ENCODE measurements at places on chromosomes 7 and 10.

DNA sequence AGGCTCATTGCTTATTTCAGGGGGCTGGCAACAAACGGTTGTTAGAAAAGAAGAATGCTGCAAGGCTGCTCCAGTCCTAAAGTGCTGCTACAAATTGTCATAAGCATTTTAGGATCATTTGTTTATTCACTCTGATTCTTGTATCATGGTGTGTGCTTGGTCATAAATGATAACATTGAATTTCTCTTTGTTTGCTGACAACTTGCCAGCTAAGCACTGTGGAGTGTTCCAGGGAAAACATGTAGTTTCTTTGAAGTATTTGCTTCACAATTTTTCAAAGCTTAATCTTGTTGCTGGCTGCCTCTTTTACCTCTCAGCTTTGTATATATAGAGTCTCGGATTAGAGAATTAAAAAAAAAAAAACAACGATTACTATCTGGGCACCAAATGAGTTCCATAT lies 263.0 kb downstream of the PHF14 start:
- no peak for DNase-seq

DNA sequence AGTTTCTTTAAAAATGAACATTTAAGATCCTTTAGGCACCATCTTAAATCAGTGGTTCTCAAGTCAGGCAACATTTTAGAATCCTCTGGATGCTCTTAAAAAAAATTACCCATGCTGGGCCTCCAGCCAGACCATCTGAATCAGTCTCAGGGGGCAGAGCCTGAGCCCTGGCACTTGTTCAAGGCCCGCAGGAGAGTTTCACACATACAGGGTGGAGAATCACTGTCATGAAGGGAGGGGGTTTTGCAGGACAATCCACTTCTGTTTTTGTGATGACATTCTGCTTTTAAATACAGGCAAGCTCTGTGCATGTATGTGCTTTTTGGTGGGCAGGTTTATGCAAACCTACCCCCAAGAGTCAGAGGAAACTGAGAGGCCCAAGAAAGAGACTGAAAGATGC lies 268.6 kb downstream of the SEC23IP start:
- DNase-seq = no peak

DNA sequence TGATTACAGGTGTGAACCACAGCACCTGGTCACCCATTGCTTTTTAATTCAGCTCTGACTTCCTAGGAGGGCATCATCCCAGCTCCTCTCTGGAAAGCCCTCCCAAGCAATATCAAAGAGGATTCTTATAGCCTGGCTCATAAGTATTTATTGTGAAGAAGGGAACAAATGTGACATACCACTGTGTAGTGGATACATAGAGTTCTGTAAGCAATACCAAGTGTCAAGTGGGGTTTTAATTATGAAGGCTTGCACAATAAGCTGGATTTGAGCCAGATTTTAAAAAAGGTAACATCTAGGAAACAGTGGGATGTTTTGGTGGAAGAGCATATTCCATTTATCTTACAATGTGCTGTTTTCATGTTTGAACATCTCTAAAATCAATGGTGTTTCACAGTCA lies 19.0 kb upstream of the PRTFDC1 start:
- no peak for DNase-seq

GRCh38 chr7:54550471-54550870 lies 8.3 kb downstream of the VSTM2A start:
- no peak for DNase-seq

- DNase-seq = no peak
Measured at GRCh38 chr7:151648429-151648828, 128.7 kb upstream of the RHEB start.

DNA sequence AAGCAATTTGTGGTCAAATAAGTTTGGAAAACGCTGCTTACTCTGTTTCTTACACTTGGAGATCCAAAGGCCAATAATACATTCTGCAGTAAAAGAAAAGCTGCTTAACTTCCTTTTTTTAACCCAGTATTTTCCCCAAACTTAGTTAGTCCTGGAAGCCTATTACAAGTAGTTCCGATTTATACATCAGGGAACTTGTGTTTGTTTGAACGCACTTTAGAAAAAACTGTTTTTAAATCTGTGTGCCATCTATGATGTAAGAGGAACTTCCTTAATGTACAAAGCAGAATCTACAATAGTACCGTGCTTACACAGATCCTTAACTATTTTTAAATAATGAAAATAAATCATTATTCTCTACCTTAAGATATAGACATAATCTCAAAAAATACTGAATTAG lies 23.0 kb downstream of the SFR1 start:
- DNase-seq = no peak

GRCh38 chr7:88009651-88010050 lies 75.6 kb downstream of the ADAM22 start:
- no peak for DNase-seq

GRCh38 chr10:73641328-73642060 lies at the start of gene MYOZ1:
TSS of gene MYOZ1 (minus strand) at chr10:73641474. CDS start at chr10:73640017, 1,457 bp downstream.
- no peak for DNase-seq

GRCh38 chr7:132527467-132528410 lies 48.5 kb downstream of the PLXNA4 start:
- DNase-seq = no peak

- DNase-seq = no peak
Measured at GRCh38 chr7:122675011-122675410, 23.9 kb downstream of the RNF133 start.

DNA sequence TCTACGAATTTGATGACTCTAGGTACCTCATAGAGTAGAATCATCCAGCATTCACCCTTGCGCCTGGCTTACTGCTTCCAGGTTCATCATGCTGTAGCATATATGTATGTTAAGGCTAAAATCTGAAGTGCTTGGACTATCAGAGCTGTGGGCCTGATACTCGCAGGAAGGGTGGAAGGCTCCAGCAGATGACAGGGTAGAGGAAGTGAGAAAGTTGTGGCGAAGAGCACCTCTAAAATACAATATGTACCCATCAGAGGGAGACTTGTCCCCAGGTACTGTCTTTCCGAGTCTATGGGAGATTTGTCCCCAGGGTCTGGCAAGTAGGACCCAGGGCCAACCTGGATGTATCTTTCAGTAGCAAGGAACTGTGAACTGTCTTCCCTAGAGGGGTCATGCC lies 48.1 kb upstream of the PLEKHA1 start:
- DNase-seq = no peak

DNA sequence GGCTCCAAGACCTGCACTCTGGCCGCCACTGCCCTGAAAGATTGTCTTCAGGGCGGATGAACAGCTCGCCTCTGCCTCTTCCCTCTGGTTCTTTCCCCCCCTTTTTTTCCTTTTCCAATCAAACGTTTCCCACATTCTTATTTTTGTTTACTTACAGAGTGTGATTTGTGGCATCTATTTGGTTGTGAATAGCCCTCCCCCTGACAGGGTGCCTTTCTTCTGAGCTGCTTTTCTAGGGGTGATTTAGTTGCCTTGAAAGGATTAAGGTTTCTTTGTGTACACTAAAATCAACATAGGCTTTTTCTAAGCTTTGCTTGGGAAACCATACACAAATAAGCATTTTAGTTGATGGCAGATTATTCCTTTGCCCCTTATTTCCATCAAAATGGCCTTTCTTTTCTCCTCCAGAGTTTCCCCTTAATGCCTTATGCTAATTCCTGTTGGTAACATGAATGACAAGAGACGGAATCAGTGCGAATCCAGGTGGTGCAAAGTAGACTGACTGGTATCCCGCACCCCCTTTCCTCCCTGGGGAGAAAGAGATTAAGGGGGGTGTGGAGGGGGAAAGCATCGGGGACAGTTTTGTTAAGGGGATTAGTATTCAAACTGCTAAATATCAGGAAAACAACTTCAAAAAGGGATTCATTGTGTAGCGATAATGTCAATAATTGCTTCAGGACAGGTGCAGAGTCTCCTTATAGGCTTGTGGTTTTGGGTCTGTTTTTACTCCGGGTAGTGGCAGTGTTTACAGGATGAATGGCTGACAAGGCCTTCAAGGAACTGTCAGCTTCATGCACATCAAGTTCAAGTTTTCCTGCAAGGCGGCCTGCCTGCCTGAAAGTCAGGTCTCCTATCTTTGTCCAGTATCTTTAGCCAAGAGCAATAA lies 431.6 kb upstream of the GALNT17 start:
- no peak for DNase-seq

DNA sequence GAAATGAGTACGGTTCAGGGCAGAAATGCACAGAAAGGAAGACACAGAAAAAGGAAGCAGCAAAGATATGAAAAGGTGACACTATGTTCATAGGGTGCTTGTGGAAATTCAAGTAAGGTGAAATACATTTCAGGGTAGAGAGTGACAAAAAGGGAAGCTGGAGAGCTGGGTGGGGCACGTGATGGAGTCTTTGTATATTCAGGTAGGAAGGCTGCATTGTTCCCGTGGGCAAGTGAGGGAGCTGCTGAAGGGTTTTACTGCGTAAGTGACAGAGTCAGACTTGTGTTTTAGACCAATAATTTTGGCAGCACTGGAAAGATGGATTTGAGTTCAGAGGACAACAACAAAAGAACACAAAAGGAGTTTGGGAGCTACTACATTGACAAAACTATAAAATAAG lies 35.3 kb upstream of the ANK3 start:
- DNase-seq = no peak

GRCh38 chr10:68470300-68470699 lies 1.5 kb downstream of the DNA2 start:
- DNase-seq = no peak

DNA sequence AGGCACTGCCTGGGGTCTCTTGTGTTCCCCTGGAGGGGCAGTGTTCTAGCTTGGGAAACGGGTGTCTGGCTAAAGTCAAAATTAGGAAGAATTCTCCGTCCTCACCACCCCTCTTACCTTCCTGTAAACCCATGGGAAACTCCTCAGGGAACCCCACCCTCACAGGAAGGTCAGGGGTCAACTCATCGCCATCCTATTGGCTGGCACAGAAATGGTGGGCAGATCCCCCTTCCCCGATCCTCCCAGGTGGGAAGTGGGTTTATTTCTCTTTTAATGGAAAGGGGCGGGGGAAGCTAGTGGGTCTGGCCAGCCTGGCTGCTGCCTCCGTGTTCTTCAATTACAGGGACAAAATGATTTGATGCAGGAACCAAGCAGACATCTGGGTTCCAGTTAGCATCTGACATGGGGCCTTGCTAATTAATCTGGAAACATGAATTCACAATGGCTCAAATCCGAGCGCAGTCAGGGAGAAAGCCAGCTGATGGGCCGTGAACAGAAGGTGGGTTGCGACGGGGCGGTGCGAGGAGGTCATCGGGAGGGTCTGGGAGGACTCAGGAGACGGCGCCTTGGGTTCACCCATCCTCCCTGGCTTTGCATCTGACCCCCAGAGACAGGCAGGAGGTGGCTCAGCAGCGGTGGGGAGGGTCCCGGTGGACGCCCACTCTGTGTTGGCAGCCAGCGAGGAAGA lies 66.6 kb downstream of the SLIT1 start:
- no peak for DNase-seq

DNA sequence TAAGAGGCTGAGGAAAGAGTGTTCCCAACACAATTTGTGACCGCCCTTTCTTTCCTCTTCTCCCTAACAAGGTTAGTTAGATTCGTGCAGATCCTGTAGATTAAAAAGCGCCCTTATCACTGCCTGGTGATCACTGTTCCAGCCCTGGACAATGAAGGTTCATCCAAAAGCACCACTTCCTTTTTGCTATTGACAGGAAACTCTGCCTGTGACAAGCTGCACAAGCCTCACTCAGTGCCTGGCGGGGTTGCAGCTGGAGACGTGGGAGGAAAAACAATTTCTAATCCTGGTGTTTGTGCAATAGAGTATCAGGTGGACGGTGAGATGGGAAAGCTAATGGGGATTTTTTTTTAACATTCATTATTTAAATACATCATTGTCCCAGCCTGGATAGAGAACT lies 105.9 kb upstream of the CAV2 start:
- DNase-seq = no peak

DNA sequence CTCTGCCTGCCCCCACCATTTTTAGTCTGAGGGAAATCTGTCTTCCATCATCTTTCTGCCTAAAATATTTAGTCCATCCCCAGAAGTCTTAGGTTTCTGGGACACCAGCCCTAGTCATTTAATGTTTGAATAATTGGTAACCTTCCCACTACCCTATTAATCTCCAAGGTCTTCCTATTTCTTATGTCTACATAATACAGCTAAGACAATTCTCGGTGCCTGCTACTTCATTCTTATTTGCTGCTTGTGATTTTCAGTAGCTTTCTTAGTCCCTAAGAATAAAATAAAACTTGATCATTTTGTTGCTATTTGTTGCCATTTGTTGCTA lies 11.1 kb downstream of the RALA start:
- DNase-seq = no peak

DNA sequence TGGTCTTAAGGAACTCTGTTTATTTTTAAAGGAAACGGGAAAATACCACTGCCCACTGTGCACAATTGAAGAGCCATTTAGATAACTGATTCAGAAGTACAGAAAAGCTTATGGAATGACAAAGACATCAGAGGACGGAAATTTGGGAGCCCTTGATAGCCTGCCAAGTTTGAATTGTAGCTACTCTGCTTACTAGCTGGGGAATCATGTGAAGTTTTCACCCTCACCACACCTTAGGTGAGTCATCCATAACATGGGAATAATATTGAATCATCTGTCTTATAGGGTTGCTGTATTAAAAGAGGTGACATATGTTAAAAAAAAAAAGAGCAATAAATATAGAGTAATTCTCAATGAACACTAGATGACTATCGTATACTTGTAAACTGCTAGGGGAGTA lies 1104.2 kb downstream of the GATA3 start:
- no peak for DNase-seq

All from stimulated activated CD4-positive, alpha-beta T cell treated with anti-CD3 and anti-CD28 coated beads, Interleukin-4, amount 100 ng/mL, for 24 hours (primary cell).